Activated CD4-positive, alpha-beta T cell treated with anti-CD3 and anti-CD28 coated beads, Interleukin-2, amount 50 U/mL, for 24 hours (primary cell): ENCODE measurements at places on chromosomes 2 and 18.

- no peak for DNase-seq
These were observed 1265.0 kb upstream of the PIK3C3 start for GRCh38 chr18:40690062-40690461.

- DNase-seq: no peak
These were observed 357.4 kb upstream of the ACVR2A start for GRCh38 chr2:147487286-147487977.

DNA sequence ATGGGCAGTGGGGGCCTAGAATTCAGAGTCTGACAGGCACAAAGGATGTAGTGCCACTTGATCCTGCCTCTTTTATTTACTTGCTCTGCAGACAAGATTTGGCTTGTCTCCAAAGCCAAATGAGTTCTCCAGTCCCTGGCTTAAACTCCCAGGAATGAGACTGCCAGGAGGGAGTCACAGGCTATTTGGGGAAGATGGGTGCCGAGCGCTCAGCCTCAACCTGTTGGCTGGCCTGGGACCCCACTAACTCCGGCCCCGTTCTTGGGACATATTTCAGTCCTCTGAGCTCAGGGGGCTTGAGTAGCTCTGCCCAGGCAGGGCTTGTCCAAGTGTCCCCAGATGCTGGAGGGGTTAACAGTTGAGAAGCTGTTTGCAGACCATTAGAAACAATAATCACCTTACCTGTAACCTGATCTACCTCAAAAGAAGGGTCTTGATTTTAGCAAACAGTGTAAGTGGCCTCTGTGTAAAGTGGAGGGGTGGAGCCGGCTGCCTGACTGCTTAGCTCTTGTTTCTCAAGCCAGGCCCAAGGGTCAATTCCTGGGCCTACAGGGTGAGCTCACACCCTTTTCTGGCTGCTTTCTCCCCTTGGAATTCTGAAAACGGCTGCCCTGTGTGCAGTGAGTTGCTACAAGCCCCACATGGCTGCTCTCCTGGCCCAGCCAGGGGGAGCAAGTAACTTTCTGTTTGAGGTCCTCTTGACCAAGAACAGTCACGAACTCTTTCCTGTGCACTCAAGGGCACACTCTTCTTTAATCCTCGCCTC, 27.1 kb upstream of the FZD5 start:
- no peak for DNase-seq

DNA sequence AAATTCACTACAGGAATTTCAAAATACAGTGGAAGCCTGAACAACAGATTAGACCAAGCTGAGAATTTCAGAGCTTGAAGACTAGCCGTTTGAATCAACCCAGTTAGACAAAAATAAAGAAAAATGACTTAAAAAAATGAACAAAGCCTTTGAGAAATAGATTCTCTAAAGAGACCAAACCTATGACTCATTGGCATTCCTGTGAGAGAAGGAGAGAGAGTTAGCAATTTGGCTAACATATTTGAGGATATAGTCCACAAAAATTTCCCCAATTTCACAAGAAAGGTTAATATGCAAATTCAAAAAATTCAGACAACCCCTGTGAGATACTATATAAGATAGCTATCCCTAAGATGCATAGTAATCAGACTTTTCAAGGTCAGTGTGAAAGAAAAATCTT, 78.0 kb downstream of the MYO3B start:
- no peak for DNase-seq

- peak; percentile 76 for DNase-seq
These were observed 259.7 kb downstream of the LPIN1 start for GRCh38 chr2:12005886-12006681.

DNA sequence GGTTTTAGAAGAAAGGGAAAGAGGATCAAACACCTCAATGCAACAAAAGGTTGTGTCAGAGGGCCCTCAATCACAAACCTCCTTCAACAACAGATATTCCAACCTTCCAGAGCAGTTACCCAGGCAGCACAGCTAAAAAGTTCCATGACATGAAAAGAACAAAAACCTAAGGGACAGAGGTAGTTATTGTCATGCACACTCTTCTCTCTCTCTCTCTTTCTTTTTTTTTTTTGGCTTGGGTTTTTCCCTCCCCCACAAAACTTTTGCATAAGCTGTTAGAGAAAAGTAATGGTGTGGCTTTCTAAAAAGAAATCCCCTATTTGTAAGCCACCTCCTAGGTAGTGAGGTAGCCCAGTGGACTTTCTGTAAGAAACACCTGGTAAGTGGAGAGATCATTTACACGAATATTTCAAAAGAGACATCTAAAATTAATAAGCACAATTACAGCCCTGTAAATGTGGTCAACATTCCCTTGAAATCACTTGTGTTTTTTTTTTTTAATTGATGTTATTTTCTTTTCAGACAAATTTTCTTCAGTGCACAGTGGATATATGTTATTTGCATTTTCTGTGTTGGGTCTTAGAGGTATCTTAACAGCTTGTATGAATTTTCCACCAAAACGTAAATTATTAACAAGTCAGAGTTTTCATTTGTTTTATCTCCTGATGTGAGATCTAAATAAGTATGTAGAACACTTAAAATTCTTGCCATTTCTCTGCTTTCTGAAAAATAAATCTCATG, 48.4 kb downstream of the ZEB2 start:
- no peak for DNase-seq
